ENCODE measurements at places on chromosomes 7 and 10.

DNA sequence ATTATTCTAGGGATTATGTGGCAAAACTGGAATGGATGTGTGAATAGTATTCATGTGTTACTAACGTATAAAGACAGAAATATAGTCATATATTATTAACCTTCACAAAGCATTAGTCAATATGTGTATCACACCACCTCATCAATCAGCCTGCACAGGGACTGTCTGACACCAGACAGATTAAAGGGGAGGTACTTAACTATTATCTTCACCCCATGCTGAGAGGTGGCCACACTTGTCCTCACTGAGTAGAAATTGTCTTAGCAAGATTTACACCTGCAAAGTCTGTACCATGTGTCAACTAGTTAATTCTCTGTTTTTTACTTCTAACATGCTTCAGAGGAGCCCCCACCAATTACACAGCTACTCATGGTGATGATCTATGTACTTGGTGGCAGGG is 146.3 kb upstream of the LRGUK start:
- DNase-seq, result no peak

- no peak for DNase-seq
Observed at GRCh38 chr7:37675749-37676148, 7.8 kb upstream of the GPR141 start.

DNA sequence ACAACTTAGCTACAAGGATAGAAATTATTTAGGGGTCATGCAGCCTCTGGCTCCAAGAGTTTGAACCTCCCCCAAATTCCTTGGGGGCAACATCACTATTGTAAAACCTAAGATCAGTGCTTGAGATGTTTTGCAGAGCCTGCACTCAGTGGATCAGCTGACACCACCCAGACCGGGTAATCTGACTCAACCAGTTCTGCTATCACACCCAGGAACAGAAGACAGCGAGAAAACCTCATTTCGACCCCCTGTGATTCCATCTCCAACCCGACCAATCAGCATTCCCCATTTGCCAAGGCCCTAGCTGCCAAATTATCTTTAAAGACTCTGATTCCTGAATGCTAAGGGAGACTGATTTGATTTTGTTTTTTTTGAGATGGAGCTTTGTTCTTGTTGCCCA is 5.2 kb downstream of the TACR2 start:
- DNase-seq, result no peak

GRCh38 chr7:36370046-36370445 is 19.6 kb upstream of the ANLN start:
- DNase-seq, result no peak

- no peak for DNase-seq
Observed at GRCh38 chr10:22500656-22501340, 155.5 kb downstream of the SPAG6 start.

GRCh38 chr7:133052401-133052756 is 29.5 kb downstream of the CHCHD3 start:
- no peak for DNase-seq

DNA sequence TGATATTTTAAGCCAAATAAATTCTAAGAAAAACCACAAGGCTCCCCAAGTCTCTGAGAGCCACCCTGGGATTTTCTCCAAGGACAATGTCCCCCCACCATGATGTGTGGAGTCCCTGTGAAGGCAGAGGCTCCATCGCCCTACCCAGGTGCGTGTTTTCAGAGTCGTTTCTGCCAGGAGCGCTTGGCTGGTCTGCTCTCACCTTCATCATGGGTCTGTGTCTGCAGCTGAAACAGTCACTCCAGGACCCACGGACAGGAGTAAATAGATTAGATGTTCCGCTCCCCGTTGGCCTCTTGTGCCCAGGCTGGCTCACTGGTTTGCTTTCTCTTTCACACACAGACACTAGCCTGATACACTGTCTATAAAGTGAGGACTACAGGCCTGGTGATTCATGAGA is 217.5 kb downstream of the SFMBT2 start:
- DNase-seq, result no peak

- peak; percentile 54 for DNase-seq
Observed at GRCh38 chr10:74453169-74453568, 302.1 kb downstream of the ADK start.

DNA sequence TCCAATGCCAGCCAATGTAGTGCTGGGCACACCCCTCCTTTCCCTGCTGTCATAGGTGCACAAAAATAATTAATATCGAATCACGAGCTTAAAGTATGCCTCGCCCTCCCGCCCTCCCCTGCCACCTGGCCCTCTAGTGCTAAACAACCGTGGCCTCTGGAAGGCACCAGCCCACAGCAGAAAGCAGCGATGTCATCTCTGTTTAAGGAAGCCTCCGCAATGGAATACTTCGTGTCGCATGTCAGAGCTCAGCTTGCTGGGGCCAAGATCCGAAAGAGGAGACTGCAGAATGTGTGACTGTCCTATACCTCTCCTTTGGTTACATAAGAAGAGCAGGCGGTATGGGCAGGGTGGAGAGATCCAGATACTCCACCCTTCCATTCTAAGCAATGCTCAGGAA is 71.5 kb downstream of the RHOBTB1 start:
- DNase-seq, result no peak

GRCh38 chr7:48305661-48306060 is 134.4 kb downstream of the ABCA13 start:
- DNase-seq, result peak; percentile 70

GRCh38 chr10:2335626-2336025 is 598.3 kb upstream of the ADARB2 start:
- DNase-seq, result no peak

GRCh38 chr10:130554701-130555410 is 418.7 kb downstream of the GLRX3 start:
- no peak for DNase-seq

DNA sequence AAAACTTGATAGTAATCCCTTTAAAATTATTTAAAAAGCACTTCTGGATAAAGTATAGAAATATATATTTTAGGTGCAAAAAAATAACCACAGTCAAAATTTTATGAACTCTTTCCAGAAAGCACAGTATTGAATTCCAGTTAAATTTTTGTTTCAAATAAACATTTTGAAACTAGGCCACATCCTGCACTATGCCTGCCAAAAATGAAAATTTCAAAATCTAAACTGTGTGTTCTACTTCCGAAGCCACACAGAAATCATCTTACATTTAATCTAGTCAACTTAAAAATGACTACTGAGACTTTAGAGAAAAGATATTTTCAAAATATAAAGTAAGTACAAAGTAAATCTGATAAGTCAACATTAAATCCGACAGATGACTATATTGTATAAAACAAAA is 50.0 kb downstream of the MAGI2 start:
- DNase-seq, result no peak

DNA sequence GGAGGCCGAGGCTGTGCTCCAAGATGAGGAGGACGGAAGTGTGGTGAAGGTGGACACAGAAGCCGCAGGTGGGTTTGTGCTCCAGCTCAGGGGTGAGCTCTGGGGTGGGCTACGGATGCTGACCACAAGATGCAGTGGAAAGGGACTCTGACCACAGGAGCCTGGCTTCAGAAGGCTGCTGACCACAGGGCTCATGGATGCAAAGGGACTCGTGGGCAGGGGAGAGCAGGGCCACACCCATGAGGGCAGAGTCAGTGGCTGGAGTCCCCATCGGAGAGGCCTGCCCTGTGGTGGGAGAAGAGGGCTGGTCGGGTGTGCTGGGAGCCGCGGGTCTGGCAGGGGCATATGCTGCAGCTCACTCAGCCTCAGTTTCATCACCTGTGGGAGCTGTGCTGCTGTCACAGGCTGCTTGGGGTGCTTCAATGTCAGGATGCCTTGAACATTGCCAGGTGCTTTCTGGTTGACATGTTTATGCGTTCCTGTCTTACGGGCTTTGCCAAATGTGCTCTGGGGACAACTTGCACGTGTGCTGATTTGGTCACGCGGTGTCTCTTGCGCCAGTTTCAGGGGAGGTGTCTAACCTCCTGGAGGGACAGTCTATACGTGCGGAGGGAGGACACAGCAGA is 13.7 kb downstream of the SCART1 start:
- no peak for DNase-seq

GRCh38 chr10:117500456-117500855 is 42.1 kb upstream of the EMX2 start:
- DNase-seq, result no peak

DNA sequence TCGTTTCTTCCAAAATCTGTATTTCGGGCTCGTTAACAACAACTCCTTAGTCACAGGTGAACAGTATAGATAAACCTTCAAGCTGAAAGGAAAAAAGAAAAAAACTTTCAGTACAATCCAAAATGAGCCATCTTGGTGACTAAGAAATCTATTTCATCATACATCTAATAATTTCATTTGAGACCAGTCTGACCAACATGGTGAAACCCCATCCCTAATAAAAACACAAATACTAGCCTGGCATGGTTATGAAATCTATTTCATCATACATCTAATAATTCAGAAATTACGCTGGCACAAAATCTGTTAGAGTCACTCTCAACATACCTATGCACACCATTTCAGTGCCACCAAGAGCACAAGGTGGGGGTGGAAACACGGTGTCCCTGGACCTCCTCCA is 8.8 kb downstream of the DCLRE1C start:
- no peak for DNase-seq

GRCh38 chr7:112411186-112411795 is 39.0 kb upstream of the IFRD1 start:
- peak; percentile 51 for DNase-seq

- DNase-seq, result no peak
Observed at GRCh38 chr10:62527019-62527827, 153.1 kb downstream of the ZNF365 start.

DNA sequence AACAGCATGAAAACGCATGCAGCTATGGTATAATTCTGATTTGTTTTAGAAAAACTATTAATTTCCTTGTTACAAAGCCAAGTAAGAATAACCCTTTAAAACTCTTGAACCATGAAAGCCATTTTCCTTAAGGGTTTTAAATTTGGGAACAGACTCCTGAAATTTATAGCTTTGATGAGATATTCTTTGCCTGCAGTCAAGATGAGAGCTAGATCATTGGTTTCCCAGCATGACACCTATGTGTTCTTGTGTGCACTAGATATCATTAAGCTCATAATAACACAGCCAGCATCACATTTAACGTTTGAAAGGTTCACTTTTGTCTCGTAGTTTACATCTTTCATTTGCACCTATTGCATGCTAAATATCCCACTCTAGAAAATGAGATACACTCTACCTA is 202.2 kb downstream of the PHF14 start:
- DNase-seq, result no peak

DNA sequence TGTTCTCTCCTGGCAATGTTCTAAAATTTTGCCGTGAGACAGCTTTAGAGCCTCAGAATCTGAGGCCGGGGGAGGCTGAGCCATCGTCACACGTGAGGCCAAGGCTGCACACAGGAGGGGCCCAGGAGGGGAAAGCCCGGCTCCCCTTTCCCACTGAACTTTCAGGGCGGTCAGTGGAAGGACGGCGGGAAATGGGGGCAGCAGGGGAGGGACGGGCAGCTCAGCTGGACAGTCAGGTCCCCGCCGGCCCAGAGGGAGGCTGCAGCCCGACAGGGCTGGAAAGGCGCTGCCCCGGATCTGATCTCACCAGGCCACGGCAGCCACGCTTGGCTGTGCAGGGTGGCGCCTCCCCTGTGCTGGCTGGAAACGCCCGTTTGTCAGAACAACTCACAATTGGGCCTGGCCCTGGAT is 43.3 kb upstream of the ADGRA1 start:
- no peak for DNase-seq

- DNase-seq, result no peak
Observed at GRCh38 chr10:50619166-50619565, 4.6 kb downstream of the SGMS1 start.

DNA sequence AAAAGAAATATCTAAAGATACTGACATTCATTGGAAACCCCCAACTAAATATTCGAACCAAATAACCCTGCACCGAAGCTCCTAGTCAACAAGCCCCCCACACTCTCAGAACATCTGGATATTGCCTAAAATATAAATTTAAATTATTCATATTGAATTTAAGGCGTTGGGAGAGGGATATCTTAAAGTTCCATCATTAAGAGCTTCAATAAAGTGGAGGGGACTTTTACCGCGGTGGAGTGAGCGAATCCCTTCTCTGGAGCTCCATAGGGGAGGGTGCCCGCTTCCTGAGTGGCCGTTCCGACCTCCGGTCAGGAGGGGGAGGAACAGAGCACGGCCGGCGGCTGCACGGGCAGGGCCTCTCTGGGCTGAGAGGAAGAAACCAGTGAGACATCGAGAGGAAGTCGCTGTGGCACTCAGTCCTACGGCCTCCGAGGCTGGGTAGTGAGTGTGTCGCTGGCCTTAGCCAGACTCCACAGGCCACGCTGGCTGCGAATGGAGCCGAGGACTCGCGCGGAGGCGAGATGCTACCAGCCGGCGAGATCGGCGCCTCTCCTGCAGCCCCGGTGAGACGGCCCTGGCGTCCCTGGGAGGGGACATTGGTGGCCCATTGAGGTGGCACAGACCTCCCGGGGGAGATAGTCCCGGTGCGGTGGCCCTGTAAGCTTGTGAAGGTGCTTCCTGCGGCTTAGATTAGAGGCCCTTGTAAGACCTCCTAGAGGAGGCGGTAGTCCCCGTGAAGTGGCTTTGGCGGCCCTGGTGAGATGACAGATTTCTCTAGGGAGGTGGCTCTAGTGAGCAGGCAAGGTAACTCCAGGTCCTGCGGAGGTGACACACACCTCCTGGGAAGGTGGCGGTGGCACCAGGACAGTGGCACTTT is at the start of gene RINT1:
RINT1 (plus strand) TSS at position 410 of the 880 bp plus-strand sequence; CDS start at position 525, 115 bp downstream.
- peak; percentile 95 for DNase-seq

DNA sequence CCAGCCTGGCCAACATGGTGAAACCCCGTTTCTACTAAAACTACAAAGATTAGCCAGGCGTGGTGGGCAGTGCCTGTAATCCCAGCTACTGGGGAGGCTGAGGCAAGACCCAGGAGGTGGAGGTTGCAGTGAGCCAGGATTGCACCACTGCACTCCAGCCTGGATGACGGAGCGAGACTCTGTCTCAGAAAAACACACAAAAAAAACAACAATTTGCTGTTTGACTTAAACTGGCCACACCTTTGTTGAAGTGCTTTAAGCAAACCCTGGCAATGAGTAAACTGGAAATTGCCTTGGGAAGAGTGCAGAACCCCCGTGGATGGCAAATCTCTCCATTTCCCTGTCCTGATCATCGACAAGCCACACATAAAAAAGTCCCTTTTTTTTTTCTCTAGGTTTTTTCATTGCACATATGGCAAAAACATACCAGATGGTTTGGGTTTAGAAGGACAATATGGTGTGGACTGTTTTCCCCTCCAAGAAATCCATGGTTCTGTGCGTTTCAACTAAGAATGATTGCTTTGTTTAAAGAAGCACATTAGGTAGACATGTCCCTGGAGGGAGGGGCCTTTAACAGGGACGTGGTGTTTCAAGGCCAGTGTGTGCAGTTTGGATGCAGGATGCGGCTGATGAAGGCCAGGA is 76.9 kb downstream of the NRP1 start:
- DNase-seq, result no peak

Measured in NCI-H2081 (cell line).